Epithelial cell of esophagus (primary cell): ENCODE measurements at places on chromosomes 12 and 14.

DNA sequence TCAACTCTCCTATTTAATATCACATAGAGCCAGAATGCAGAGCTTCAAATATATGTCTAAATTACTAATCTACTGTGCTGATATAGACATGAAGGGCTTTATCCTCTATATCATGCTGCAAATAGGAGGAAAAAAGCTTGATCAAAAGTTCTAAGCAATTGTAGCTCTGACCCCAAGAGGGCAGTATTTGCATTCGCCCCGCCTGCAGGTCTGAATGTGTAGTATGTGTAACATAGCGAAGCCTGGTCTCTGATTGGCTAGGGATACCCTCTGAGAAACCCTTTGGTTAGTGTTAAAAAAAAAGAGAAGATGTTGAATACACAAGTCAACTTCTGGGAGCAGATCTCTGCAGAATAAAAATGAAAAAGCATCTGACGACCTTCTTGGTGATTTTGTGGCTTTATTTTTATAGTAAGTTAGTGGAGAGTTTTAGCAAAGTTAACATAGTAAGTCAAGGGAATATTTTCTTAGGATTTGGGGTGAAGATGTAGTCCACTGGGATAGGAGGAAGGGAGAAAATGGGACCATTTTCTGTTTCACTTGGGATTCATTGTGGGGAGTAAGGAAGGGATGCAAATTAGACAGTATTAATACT, 151.6 kb upstream of the OR4E1 start:
- DNase-seq = peak; percentile 55

GRCh38 chr12:105267711-105268110, 31.7 kb upstream of the APPL2 start:
- DNase-seq = no peak

DNA sequence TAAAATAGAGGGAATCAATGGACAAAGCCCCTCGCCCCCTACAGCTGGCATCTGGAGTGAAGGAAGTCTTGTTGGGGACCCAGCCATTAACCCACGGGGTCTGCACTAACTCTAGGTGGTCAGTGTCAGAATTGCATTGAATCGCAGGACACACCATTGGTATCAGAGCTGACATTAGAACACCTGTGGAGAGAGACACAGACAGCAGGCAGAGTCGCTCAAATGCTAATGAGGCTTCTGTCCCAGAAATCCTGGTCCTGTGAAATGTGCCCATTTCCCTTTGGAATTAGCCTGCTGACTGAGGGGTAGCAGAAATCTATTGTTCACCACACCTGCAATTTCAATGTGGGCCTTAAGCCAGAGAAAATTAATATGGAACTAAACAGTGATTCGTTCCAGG, 33.0 kb downstream of the TMEM132D start:
- DNase-seq = no peak

GRCh38 chr14:69356903-69357543, 41.1 kb downstream of the ERH start:
- DNase-seq = peak; percentile 47

DNA sequence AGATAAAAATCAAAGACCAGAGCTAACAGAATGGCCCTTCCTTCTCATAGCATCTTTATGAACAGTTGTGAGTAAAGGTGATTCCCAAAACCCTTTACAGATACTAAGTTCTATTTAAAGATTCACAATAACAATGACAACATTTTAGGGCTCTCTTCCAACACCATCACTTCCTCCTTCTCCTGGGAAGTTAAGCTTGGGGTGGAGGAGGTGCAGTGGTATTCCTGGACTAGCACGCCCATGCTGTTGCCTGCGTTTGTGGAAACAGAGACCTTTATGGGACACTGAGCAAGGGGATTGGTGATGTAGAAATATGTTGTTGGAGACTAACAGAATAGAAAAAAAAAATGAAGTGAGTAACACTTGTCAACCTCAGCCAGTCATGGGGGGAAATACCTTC, 22.5 kb downstream of the SYNE2 start:
- peak; percentile 88 for DNase-seq

- DNase-seq = peak; percentile 38
These were observed 126.3 kb downstream of the ERC1 start for GRCh38 chr12:1117371-1117770.

DNA sequence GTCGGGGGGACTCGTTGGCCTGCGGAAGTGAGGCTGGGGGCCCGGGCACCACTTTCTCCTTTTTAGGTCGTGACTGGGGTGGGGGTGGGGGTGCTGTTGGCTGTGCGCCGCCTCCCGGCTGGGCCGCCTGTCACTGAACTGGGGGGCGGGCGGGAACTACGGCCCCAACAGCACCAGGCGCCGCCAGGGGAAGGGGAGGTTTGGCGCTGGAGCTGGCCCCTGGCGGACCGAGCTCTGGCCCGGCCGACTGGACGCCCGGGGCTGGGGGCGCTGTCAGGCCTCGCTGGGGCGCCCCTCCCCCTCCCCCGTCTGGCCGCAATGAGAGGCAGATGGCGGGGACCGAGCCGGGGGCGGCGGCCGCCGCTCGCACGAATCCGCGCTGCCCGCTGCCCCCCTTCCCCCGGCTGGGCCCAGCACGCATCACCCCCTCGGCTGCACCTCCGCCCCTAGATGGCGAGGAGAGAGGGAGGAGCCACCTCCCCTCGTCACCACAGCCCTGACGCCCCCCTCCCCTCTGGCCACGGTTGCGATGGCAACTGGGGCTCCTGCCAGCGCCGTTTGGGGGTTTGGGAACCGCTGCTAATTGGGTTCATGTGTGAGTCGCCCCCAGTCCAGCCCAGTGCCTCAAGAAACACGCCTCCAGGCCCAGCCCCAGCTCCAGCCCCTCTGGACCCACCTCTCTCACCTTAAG, 723 bp downstream of the NFATC4 start:
- no peak for DNase-seq

- no peak for DNase-seq
These were observed 9.1 kb upstream of the BDKRB2 start for GRCh38 chr14:96195441-96196081.

- no peak for DNase-seq
These were observed 366.8 kb downstream of the VRK1 start for GRCh38 chr14:97164021-97164420.

- DNase-seq = peak; percentile 74
These were observed 26.8 kb downstream of the TMEM63C start for GRCh38 chr14:77208291-77208978.

DNA sequence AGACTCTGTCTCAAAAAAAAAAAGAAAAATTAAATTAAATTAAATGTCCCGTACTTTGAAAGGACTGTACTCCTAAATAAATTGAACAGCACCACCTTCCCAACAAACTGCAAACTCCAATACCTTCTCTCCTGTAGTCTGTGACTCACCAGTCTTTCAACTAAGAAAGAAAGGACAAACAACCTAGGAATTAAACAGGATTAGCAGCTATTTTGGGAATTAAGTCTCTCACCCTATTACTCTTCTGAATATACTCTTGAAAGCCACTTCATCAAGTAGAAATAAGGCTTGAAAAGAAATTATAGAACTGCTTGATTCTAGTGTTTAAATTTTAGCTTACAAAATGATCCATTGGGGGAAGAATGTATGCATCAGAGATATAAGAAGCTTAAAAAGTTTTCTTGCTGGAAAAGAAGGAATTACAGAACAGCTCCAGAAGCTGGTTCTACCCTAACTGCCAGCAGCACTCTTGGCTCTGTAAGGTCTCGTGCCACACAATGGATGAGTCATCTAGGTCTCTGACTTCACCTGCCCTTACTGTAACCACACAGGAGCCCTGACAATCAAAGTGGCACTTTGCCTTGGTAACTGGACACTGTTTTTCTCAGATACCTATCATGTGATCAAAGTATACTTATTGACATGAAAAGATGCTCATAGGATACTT, 57.0 kb upstream of the CERS5 start:
- DNase-seq = peak; percentile 77

DNA sequence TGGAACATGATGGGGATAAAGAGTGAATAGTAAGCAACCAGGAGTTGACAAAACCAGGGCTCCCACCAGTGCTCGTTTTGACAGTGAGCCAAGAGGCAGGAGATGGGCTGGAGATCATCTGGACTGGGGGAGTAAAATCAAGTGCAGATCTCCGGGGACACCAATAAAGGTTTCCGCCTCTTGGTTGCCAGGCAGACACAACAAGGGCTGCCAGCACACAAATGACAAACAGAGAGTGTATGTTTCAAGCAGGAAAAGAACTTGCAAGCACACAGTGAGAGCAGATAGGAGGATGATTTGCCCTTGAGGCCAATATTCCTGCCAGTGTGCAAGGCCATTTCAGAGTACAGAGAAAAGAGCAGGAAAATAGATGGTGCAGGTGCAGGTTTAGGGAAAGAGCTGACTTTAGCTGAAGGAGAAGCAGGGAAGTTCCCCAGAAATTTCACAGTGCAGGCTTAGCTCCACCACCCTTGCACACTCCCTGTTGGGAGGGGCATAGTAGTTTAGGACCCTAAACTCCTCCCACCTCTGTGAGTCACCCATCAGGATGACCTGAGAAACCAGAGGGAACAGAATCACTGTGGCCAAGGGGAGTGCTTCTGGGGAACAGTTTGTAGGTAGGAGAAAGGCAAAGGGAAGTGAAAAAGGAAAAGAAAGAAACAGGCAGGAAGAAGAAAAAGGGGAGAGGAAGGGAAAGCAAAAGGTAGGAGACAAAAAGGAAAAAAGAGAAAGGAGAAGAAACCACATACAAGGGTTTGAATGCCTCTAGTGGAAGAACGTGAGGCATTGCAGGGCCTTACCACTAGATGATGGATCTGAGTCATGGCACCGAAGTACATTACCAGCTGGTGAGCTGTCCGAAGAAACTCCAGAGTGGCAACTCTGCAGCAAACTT, 404.4 kb downstream of the SLC6A15 start:
- DNase-seq = peak; percentile 93

GRCh38 chr12:106760184-106760531, 14.3 kb upstream of the RIC8B start:
- no peak for DNase-seq

- peak; percentile 57 for DNase-seq
These were observed 4.7 kb upstream of the CCER1 start for GRCh38 chr12:90959538-90960139.

DNA sequence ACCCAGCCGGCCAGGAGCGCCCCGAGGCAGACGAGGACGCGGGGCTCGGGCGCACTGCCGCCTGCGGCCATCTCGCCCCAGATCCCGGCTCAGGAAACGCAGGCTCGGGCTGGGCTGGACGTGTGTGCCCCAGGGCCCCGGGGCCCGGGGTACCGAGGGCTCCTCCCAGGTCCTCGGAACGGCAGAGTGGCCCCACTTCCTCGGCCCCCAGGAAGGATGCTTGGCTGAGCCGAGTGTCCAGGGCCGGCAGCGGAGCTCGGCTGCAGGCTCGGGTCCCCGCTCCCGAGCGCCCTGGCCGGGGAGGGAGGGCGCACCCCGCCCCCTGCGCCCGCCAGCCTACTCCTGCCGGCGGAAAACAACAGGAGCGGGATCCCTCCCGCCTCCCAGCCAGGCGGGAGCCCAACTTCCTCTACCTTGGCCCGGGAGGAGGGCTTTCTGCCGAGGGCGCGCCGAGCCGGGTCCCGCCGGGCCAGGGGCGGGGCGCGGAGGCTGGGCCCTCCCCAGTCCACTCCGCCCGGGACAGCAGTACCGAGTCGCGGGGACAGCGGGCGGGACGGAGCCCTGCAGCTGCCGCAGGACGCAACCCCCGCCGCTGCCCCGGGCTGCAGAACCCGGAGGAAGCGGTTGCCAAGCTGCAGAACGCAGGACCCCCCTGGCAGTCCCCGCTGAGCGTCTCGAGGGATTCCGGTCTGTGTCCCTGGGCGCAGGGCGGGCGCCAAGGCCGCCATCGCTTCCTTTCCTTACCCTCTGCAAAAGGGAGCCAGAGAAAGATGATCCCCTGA, at the start of gene VSIG10:
TSS of gene VSIG10 (minus strand) at position 411 of the 782 bp plus-strand sequence. CDS start at position 71, 340 bp downstream.
- DNase-seq = peak; percentile 51

GRCh38 chr14:42884100-42884499, 1277.4 kb downstream of the LRFN5 start:
- peak; percentile 83 for DNase-seq

GRCh38 chr14:93733231-93733630, 55.1 kb downstream of the PRIMA1 start:
- no peak for DNase-seq

GRCh38 chr14:90781344-90781761, 34.9 kb downstream of the TTC7B start:
- peak; percentile 88 for DNase-seq

DNA sequence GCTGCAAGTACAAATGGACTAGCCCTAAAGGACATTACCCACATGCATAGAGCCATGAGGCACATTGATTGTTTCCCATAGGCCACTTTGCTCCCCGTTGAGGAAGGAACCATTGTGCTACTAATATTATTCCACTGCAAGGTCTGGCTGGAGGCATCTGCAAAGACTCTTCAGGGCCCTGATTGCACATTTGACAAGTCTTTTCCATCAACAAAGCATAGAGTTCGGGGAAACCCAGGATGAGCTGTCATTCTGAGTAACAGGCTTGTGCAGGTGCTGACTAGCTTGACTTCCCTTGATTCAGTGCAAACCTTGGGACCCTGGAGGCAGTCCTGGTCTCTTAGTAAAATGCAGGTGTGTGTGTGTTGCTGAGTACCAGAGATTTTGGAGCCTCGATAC, 73.8 kb downstream of the SUSD6 start:
- DNase-seq = peak; percentile 99

- no peak for DNase-seq
These were observed 285.9 kb downstream of the FOXN3 start for GRCh38 chr14:89131004-89131750.

DNA sequence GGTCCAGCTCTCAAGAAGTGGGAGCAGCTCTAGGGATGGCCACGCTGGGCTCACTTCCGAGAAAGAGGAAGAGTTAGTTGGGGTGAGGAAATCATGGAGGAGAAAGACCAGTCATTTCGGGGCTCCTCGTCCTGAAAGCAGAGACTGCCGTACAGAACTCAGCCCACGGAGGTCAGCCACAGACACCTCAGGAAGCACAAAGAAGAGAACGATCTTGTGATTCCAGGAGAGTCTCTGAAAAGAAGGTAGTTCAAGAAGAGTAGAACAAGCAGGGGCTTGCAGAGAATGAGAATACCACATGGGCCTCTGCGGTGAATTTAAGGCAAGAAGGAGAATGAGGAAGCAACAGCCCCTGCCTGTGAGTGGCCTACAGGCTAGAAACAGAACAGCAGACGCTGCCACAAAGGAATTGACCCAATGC, 311.9 kb downstream of the CACNA1C start:
- peak; percentile 6 for DNase-seq

- DNase-seq = no peak
These were observed 53.1 kb downstream of the DAD1 start for GRCh38 chr14:22535916-22536315.

DNA sequence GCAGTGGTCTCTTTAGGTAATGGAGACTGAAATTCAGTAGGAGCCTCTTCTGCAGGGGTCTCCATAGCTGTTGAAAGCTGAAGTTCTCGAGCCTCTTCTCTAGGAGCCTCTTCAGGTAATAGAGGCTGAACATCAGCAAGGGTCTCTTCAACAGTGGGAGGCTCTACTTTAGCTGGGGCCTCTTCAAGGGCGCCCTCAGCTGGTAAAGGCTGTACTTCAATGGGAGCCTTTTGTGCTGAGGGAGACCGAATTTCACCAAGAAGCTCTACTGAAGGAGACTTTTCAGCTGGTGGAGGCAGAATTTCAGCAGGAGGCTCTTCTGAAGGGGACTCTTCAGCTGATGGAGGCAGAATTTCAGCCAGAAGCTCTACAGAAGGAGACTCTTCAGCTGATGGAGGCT, 1.5 kb downstream of the FSCB start:
- DNase-seq = no peak
